ENCODE measurements at places on chromosomes 4 and X.

DNA sequence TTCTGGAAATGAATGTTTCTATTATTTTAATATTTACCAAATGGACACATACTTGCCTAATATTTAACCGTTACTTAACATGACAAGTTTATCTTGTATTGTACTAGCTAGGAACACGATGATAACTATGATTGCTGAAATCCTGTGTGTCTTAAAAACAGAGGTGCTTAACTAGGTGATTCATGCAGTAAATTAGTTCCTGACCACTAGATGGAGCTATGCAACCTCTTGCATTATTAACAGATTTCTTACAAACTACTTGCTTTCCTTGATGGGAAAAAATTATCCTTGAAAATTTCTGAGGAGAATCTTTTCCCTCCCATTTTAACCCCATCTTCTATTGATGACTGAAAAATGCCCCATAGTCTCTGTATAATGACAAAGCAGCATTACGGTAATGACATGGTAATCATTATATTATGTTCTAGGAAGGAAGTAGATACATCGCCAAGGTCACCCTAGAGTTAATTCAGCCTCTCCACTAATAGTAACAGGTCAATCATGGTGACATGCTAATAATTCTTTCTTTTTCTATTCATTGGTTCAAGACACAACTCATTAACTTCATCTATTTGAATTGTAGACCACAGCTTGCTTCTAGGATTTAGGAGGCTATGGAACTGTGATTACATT, 844.2 kb downstream of the RAPGEF2 start:
- no peak for DNase-seq

GRCh38 chr4:119025420-119025819, 110.2 kb upstream of the MYOZ2 start:
- DNase-seq: no peak

GRCh38 chr4:141391771-141392170, 171.1 kb downstream of the ZNF330 start:
- DNase-seq: no peak

DNA sequence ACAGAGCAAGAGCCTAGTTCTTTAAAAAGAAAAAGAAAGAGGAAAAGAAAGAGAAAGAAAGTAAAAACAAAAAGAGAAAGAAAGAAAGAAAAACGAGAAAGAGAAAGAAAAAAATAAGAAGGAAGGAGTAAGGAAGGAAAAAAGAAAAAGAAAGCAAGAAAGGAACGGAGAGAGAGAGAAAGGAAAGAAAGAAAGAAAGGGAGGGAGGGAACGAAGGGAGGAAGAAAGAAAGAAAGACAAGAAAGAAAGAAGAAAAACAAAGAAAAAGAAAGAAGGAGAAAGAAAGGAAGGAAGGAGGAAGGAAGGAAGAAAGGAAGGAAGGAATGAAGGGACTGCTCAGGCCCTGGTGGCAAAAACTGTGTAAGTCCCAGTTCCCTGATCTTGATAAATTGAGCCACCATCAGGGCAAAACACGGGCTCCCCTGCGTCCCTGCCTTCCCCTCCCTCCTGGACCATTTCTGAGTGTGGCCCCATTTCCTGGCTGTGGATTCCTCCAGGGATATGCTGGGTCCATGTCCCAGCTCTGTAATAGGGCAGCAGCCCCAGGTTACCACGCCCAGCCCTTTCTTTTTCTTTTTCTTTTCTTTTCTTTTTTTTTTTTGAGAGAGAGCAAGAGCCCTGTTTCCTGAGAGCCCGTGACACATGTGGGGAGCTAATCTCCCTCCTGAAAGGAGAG, 44.8 kb downstream of the SHOX start:
- DNase-seq: no peak

DNA sequence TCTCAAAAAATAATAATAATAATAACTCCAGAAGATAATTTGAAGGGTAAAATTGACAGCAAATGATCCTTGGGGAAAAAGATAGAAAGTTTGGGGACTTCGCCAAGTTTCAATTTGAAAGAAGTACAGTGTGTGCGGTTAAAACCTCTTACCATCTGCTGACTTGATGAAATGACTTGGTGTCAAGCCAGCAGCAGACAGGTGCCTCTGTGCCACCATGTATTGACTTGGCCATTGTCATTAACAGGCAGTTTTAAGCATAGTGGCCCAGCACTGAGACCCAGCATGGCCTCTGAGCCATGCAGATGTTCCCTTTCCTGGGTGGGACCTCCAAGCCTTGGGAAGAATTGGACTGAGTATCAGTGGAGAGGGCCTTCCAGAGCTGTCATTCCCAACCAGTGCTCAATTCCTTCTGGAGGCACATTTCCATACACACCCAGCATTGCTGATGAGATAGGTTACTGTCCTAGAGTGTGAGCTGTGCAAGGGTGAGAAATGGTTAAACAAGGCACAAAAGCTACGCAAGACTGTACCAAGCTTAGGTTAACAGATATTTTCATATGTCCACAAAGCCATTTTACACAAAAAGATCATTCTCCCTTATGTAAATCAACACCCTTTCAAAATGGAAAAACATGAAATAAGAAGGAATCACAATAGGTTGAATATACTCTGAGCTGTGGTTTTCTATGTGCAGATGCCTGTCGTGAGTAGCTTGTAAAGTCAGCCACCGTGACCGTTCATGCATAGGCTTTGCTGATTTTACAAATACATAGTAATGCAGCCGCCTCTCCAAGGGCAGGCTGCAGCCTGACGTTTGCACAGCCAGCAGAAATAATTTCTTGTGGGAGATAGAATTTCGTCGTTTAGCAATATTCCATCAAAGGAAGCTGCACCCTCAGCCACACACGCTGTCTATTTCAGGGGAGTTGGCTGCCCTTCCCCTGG, 59.4 kb upstream of the FBXW7 start:
- DNase-seq: no peak

GRCh38 chr4:119728692-119729593, 100.3 kb upstream of the PDE5A start:
- DNase-seq: no peak

GRCh38 chr4:55014876-55015275, 110.5 kb downstream of the KDR start:
- DNase-seq: no peak

- DNase-seq: no peak
These were observed 14.3 kb downstream of the CT47C1 start for GRCh38 chrX:119087121-119087520.

- no peak for DNase-seq
These were observed 406.2 kb downstream of the TLL1 start for GRCh38 chr4:166279261-166279660.

GRCh38 chr4:94648699-94649098, 109.1 kb upstream of the BMPR1B start:
- no peak for DNase-seq

- no peak for DNase-seq
These were observed 26.1 kb upstream of the SORCS2 start for GRCh38 chr4:7166237-7166636.

DNA sequence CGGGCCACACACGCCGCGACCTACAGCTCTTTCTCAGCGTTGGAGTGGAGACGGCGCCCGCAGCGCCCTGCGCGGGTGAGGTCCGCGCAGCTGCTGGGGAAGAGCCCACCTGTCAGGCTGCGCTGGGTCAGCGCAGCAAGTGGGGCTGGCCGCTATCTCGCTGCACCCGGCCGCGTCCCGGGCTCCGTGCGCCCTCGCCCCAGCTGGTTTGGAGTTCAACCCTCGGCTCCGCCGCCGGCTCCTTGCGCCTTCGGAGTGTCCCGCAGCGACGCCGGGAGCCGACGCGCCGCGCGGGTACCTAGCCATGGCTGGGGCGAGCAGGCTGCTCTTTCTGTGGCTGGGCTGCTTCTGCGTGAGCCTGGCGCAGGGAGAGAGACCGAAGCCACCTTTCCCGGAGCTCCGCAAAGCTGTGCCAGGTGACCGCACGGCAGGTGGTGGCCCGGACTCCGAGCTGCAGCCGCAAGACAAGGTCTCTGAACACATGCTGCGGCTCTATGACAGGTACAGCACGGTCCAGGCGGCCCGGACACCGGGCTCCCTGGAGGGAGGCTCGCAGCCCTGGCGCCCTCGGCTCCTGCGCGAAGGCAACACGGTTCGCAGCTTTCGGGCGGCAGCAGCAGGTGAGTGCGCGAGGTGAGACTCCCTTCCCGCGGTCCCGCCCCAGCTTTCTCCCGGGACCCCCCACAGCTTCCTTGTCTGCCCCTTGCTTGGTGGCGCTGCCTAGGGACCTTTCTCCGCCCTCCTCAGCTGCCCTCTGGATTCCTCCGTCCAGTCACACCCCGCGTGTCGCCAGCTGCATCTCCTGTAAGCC, 678 bp downstream of the BMP3 start:
- DNase-seq: no peak

- DNase-seq: no peak
These were observed 34.2 kb downstream of the FAT1 start for GRCh38 chr4:186689476-186689875.

DNA sequence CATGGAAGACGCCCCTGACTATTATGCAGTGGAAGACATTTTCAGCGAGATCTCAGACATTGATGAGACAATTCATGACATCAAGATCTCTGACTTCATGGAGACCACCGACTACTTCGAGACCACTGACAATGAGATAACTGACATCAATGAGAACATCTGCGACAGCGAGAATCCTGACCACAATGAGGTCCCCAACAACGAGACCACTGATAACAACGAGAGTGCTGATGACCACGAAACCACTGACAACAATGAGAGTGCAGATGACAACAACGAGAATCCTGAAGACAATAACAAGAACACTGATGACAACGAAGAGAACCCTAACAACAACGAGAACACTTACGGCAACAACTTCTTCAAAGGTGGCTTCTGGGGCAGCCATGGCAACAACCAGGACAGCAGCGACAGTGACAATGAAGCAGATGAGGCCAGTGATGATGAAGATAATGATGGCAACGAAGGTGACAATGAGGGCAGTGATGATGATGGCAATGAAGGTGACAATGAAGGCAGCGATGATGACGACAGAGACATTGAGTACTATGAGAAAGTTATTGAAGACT, 3.6 kb downstream of the TSPYL2 start:
- DNase-seq: no peak

GRCh38 chr4:657834-658667, 16.0 kb downstream of the ATP5ME start:
- no peak for DNase-seq

DNA sequence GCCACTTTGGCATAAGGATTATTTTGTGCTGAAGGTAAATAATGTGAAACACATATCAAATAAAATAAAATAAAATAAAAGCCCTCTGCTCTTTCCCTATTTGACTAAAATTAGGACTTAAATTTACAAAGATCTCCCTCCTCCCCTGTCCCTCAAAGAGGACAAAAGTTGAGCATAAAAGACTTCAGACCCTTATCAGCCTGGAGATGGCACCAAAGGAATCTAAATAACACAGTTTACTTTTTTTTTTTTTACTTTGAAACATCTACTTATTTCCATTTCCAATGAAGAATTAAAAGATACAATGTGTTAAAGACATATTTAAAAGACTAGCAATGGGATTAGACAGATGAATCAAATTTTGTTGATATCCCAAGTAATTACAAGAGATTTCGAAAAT, 89.7 kb downstream of the EPHA5 start:
- DNase-seq: no peak

DNA sequence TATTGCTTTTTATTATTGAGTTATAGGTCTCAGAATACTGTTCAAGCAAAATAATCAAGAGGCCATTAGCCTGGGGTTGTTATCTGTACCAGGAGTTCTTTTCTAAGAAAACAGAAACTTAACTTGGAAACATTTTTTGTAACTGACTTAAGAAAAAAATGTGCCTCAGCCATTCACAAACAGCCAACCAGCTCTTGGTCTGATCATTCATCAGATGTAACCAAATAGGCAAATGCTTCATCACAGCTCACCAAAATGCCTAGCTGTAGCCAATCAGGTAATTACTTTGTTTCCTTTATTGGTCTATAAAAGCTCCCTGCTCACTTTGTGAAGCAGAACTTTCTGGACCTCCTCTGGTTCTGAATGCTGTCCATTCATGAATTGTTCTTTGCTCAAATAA, 387.7 kb downstream of the FAT4 start:
- DNase-seq: no peak

DNA sequence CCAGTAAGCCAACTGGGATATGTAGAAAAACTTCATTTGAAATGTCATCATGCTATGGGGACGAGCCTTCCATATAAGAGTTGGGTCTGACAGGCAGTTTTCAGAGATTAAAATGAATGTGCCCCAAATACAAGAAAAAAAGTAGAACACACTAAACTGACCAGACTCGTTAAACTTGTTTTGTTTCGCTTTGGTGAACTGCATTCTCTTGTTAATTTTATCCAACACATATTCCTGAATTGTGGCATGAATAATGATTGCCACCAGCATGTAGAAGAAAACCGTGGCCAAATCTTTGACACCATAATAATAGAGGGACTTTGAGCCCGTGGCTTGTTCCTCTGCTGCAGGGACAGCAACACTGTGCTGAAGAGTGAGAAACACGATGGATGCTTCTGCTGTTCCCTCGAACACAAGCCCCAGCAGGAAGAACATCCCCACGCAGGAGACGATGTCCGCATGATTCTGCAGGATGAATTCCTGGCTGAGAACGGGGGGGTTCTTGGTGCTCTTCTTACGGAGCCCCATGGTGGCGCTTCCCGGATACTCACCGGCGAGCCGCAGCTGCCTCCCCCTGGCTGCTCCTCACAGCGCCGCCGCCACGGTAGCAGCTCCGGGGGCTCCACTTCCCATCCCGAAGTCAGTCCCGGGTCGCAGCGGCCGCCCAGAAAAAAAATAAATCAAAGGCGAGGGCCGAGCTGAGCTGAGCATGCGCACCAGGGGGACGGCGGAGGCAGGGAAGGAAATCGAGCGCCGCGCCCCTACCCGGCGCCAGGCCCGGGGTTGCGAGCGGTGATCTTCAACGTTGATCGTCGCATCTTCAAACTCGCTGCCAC, at the start of gene TRAM1L1:
TSS of gene TRAM1L1 (minus strand) at position 711 of the 836 bp plus-strand sequence. CDS start at position 528, 183 bp downstream.
- no peak for DNase-seq

GRCh38 chr4:185086053-185086452, 57.0 kb upstream of the SLC25A4 start:
- DNase-seq: no peak

DNA sequence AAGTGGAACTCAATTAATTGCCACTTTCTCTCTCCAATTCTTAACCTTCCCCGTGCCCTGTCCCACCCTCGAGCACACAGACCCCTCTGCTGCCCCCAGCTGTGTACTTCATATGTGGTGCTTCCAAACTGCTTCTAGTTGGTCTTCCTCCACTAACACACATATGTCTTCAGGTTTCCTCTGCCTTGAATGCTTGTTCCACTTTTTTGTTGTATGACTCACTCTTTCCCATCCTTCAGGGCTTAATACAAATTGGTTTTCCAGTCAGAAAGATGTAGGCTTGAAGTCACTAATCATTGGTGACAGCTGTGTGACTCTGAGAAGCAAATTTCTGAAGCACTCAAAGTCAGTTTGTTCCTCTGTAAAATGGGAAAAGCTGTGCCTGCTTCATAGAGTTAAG, 30.6 kb downstream of the TRIM2 start:
- no peak for DNase-seq
